Cortex of kidney (tissue), 1 donor: ENCODE measurements at places on chromosomes 5 and 9.

- no peak for DNase-seq
Observed at GRCh38 chr9:87670572-87671264, 55.2 kb upstream of the CTSL start.

- no peak for DNase-seq
Observed at GRCh38 chr9:11275158-11275695, 662.4 kb upstream of the PTPRD start.

- no peak for DNase-seq
Observed at GRCh38 chr5:155295111-155295510, 281.6 kb downstream of the KIF4B start.

GRCh38 chr5:131496400-131496713 lies 138.7 kb downstream of the RAPGEF6 start:
- DNase-seq: no peak

DNA sequence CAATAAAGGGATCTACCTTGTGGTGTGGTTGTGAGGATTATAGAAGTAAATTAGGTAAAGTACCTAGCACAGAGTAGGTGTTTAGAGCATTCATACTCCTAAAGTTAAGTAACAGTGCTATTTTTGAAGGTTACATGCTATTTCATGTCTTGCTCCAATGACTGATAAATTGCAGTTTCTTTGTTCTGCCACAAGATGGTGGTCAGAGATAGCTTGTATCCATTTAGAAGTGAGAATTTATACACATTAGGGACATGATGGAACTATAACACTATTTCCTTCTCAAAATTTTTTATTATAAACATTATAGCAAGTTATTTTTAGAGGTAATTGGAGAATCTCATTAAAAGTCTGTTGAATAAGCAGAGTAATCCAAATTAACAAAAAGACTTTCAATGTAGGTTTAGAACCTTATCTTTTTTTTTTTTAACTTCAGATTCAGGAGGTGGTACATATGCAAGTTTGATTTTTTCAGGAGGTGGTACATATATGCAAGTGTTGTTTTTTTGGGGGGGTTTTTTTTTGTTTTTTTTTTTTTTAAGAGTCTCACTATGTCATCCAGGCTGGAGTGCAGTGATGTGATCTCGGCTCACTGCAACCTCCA lies 17.1 kb downstream of the MTREX start:
- DNase-seq: no peak

GRCh38 chr5:31478901-31479300 lies 53.0 kb downstream of the DROSHA start:
- DNase-seq: no peak

DNA sequence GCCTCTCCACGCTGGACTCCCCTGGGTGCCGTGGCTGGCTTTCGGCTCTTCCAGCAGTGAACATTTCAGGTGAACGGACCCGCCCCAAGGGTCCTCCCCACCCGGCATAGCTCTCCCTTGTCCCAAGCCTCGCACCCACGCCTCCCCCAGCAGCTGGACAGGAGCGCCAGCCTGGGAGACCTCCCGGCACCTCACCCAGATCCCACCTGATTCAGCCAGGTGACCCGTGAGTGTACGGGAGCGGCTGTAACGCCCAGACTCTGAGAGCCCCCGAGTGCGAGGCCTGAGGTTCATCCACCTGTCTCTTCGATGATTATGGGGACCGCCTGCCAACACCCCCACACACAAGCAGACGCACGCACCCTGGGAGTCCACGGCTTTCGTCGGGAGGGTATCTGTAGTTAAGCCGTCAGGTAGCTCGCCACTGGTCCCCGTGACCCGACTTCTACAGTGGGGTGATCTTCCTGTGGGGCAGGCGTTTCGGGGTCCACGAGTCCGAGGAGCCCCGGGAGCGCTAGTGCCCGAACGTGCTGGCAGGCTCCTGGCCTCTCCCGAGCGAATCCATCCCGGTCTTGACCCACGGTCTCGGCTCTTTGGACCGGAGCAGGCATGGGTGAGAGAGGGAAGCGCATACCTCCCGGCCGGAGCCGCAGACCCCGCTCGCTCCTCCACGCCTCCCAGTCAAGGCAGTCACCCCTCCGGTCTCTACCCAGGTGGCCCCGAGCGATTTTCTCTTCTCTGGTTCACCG lies 14.9 kb downstream of the TRIM7 start:
- no peak for DNase-seq

GRCh38 chr9:38195737-38196161 lies 126.7 kb upstream of the SHB start:
- no peak for DNase-seq

DNA sequence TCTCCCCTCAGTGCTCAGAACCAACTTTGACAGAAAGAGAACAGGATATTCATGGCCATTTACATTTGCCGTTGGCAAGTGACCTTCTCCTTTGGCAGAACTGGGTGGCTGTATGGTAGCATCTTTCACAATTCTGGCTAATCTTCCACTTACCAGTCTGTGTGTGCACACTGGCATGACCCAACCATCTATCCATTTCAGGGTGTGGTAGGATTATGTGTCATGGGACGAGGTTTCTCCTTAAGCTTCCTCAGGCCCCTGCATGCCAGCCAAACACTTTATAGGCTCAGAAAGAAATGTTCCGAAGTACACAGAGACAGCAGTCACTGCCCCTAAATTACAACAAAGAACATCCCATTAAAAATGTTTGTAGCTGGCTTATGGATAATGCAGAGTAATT lies 497.1 kb downstream of the NFIB start:
- DNase-seq: no peak

DNA sequence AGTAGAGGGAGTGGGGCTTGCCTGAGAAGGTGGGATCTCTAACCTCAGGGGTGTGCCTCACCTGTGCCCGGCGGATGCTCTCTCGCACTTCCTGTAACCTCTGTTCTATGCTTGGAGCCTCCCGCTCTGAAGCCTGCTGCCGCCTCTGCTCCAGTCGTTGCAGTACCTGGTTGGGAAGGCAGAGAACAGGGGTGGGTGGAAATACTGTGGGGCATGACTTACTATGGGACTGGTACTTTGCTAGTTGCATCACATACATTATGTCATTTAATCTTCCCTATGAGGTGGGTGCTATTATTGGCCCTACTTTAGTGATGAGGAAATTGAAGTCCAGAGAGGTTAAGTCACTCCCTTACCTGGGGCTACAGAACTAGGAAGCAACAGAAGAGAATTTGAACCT lies 5.2 kb downstream of the FCHSD1 start:
- DNase-seq: no peak

- no peak for DNase-seq
Observed at GRCh38 chr9:135809166-135809565, 98.2 kb downstream of the CAMSAP1 start.

GRCh38 chr5:131160134-131160533 lies 4.9 kb downstream of the HINT1 start:
- no peak for DNase-seq

GRCh38 chr9:133574771-133575170 lies 34.4 kb downstream of the FAM163B start:
- DNase-seq: no peak

GRCh38 chr9:133201424-133202144 lies 7.5 kb downstream of the OBP2B start:
- no peak for DNase-seq

GRCh38 chr5:54887663-54888062 lies 97.7 kb downstream of the ESM1 start:
- no peak for DNase-seq

DNA sequence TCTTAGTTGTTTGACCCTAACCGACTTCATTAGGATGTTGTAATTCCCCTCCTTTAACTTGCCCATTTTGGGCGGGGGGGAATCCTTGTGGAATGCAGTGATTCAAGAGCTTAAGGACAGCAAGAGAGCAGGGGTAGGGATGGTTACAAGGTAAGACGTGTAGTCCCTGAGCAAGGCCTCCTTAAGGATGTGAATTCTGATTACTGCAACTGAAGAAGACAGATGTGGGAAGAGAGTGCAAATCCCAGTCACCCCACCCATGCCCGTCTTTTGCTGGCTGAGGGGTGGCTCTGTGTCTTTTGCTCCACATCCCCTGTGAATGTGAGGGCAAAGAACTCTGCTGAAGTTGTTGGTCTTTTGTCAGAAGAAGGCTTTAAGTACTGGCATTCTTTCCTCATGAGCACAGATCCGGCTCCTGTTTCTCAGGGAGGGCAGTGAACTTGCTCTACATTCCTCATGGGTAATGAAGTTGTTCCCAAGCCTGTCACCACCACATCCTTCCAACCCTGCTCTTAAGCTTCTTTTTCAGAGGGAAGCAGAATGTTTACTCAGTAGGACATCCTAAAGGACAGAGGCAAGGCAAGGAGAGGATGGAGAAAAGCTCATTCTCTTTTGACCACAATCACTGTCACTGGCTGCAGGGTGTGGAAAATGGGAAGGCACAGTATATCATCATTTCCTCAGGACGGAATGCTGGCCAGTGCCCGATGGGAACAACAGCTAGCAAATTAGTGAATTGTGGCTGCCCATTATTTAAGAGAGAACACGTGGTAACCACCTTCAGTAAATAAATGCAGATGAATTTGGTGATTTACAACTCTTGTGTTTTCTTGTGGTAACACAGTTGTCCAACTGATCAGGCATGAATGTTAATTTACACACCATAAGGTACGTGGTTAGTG lies 61.5 kb downstream of the RAI14 start:
- DNase-seq: no peak

- no peak for DNase-seq
Observed at GRCh38 chr5:131541071-131541470, 94.0 kb downstream of the RAPGEF6 start.

GRCh38 chr5:104909803-104910202 lies 1347.2 kb upstream of the NUDT12 start:
- DNase-seq: no peak

- no peak for DNase-seq
Observed at GRCh38 chr9:32092031-32092430, 292.4 kb upstream of the ACO1 start.

- DNase-seq: no peak
Observed at GRCh38 chr9:127746959-127747569, 12.0 kb upstream of the TOR2A start.

DNA sequence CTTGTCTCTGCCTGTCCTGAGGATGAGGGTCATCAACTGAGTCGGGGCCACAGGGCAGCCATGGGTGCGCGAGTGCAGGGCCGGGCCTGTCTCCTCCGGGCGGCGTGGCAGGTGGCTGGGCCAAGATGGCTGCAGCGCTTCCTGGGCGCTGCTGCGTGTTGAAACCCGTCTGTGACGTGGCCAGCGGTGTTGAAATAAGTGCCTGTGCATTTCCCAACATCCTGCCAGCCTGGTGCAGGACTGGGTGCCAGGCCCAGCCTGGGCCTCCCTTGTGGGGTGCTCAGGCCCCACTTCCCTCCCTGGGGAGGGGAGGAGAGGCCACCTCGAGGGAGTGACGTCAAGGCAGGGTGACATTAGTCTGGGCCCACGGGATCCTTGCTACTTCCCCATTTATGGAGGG lies 45.5 kb downstream of the RXRA start:
- no peak for DNase-seq

GRCh38 chr5:57561231-57561842 lies 78.7 kb upstream of the ACTBL2 start:
- no peak for DNase-seq

DNA sequence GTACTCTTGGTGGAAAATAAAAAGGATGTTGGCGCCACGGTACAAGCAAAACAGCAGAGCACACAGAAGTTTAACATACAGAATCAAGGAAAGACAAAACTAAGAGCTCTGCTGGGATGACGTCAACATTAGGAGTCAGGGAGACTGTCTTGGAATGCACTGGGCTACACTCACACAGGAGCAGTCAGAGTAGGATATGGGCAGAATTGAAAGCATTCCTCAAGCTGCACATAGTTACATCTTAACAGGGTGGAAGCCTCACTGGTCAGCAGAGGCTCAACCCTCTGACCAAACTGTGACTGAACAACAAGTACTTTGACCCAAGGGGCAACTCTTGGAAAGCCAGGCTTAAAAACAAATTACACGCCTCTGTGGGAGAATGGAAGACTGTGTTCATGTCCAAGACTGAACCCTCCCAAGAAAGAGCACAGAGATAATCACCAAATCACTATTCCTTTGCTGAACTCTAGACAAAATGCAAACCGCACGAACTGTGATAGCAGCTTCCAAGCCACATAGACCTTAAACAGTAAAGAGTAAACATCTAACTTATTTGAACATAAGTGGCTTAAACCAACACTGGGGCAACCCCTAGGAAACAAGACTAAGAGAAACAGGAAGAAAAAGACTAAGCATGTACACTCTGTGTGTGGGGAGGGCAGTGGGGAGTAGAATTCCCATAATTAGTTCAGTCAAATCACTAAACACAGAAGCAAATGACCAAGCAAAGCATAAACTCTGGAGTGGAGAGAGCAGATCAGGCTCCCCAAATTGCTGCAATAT lies 772.7 kb downstream of the PRELID2 start:
- DNase-seq: no peak

DNA sequence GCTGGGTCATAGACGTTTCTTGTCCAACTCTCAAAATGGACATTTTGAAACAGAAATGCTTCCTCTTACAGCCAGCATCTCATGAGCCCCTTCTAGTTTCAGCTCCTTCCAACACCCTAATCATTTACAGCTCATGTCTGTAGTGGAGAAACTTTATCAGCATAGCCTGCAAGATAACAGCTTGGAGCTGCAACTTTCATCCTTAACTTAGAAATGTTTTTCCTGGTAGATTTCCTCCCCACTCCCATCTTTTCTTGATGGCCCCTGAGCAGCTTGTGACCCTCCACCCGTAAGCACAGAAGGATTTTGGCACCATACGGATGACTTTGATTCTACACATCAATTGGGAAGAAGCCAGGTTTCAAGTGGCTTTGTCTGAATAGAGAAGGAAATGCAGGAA lies 53.5 kb upstream of the TGFBR1 start:
- DNase-seq: no peak

DNA sequence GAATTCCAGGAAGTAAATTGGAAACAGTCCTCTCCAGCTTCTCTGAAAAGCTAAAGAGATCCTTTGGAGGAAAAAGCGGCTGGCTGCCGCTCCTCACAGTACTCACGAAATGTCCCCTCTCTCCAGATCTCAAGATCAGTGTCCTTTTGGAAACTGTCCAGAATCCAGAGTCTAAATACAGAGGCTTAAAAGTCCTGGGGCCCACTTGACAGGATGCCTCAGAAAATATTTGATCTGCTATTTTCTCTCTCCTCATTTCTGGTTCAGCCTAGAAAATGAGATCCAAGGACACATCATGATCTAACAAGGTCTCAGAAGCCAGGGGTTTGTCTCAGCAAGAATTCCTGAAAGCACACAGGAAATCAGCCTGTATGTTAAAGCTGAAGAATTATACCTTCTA lies 7.2 kb downstream of the C1QTNF2 start:
- DNase-seq: no peak

DNA sequence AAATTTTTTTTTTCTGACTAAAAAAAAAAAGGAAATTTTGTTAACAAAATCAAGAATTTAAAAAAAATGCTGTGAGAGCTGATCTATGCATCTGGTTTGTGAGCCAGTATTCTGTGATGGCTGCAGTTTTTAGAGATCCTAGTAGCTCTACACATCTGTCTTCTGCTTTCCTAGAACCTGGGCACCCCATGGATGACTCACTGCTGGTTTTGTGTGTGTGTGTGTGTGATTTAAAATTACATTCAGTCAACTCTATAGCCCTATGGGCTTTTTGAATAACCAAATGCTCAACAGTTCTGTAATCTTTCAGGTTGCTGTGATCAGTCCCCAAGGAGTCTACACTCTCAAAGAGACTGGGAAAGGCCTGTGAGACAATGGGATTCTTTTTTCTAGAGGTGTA lies 2.5 kb upstream of the PSMD5 start:
- DNase-seq: no peak
